ENCODE measurements at places on chromosomes 2 and 18.
A peak's percentile ranks its signal among the peaks of the same experiment; 100 is the strongest.

GRCh38 chr2:217713395-217714286 lies 289.2 kb downstream of the TNS1 start:
- peak; percentile 89 for DNase-seq

GRCh38 chr2:19881221-19881907 lies 20.4 kb downstream of the TTC32 start:
- no peak for DNase-seq

- peak; percentile 73 for DNase-seq
Measured at GRCh38 chr2:119085613-119086012, 72.9 kb downstream of the C1QL2 start.

- DNase-seq = peak; percentile 47
Measured at GRCh38 chr2:3628800-3629199, 29.2 kb upstream of the ALLC start.

- DNase-seq = no peak
Measured at GRCh38 chr18:9890196-9890595, 4.4 kb downstream of the TXNDC2 start.

- DNase-seq = peak; percentile 70
Measured at GRCh38 chr18:74551936-74552555, 17.7 kb downstream of the CNDP1 start.

- DNase-seq = no peak
Measured at GRCh38 chr18:61435064-61435652, 101.9 kb downstream of the CDH20 start.
